ENCODE measurements at places on chromosomes 11 and 22.

GRCh38 chr22:19970479-19971275 is 29.1 kb upstream of the TXNRD2 start:
- DNase-seq, result peak; percentile 4

DNA sequence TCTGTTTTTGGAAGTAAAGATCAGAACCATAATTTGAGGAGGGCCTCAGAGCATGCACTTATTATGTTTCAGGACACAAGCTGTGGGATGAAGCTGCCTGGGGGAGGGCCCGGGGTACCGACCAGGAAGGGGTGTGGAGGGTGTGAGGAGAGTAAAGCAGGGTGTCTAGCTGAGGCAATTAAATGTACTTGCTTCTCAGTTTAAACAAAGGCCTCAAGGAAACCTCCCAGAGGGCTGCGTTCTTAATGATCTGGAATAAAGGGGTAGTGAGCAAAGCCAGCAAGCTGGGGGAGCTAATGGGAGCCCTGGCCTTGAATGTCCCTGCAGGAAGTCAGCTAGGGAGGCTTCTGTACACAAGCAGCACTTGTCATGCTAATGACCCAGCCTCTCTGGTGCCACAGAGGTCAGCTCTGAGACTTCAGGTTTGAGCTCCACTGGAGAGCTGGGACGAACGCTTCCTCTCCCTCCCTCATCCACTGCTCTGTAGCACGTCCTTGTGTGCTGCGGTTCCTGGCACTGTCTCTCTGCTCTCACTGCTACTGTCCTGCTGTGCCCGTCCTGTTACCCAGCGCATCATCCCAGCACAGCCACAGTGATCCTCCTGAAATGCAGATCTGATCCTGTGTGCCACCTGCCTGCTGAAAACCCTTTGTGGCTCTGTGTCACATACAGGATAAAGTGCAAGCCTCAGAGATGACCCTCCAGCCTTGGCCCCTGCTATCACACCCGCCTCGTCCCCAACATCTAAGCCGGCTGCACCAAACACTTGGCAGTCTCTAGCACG is 159.7 kb downstream of the DBX1 start:
- no peak for DNase-seq

DNA sequence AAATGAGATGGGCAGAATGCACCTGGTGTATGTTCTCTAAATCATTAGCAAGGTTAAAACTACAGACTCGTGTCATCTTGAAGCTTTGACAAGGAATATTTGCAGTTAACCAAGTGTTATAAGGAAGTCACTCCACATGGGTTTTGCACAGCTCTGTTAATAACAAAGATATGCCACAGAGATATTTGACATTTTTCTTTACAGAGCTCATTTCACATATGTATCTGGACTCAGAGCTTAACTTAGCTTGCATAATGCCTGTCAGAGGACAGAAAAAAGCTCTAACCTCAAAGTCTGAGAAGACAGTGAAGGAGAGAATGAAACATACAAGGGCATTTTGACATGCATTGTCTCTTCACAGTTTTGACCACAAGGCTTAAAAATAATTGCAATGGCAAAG is 105.5 kb downstream of the C11orf87 start:
- no peak for DNase-seq

DNA sequence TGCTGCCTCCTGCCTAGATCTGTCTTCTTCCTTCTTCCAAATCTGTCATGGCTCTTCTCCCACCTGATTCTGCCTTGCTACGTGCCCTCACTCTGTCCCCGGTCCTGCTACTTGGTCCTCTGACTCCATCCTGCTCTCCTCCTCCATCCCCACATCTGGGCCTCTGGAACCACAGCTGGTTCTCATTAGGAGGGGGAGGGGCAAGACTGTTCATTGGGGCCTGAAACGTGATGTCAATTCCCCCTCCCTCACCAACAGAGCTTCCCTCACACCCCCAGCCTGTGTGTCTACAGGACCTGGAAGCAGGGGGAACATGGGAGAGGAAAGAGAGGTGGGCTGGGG is 9.1 kb downstream of the DCHS1 start:
- DNase-seq, result no peak

DNA sequence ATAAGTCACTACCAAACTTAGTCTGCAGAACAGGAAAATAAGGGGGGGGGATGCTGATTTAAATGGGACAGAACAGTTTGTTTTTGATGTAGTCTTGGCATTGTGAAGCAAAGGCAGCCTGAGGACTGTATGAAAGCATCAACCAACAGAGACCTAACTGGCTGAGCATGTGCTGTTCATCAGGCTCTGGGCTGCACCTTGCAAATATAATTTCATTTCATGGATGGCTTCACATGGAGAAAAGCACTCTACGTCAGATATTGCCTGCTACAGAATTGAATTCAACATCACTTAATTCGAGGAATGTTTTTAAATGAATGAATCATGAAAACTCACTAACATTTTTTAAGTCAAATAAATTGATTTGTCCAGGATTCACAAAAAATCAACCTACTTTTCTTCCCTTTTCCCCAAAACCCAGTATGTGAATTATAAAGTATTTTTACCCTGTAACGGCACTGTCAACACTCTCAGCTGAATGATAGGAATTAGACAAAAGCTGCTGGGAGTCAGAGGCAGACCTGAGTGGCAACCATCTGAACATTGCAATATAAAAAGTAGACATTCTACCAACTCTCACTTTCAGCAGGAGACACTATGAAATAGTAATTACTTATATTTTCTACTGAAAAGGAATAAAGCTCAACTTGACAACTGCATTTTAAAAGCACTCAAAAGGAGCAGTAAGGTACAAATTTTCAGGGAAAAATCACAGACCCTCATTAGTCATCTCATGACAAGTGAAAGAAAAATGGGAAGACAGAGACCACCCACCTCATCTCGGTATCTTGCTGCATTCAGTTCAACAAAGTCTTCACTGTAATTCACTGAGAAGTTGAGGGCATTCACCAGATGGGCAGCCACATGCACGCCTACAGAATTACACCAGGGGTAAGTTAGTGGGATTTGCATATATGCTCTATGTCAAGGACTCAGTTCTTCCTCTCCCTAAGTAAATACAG is 47.5 kb downstream of the NOX4 start:
- DNase-seq, result no peak

- no peak for DNase-seq
Measured at GRCh38 chr22:33605221-33605620, 315.1 kb downstream of the LARGE1 start.

DNA sequence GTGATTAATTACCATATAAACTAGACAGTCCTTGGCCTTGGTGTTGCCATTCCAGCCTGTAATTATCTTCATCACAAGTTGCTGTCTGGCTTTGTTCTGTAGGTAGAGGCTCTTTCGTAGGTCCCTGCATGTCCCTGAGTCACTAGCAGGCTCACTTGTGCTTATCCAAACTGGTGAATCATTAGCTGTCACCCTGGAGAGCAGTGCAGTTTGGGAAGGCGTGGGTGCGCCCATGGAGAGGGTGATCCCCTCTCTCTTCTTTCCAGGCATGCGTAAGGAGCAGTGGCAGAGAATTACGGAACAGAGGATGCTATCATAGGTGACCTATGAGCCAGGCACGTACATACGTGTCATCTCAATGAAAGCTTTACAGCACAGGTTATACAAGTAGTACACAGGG is 11.0 kb upstream of the EHF start:
- DNase-seq, result peak; percentile 40

DNA sequence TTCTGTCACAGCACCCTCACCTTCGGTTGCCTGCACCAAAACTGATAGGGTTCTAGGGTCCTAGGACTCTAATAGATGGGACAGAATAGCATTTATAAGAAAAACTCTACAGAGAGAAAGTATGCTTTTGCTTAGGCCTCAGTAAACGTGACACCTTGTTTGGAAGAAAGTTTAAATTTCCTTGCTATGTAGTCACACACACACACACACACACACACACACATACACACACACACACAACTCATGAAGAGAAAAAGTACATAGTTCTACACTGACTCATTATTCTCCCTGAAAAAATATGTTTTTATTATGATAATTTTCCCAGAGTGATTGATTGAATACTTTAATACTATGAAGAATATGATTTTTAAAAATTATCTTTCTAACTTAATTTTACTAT is 220.8 kb upstream of the SNX19 start:
- DNase-seq, result no peak

- no peak for DNase-seq
Measured at GRCh38 chr11:66317322-66317722, 478 bp upstream of the CD248 start.

- no peak for DNase-seq
Measured at GRCh38 chr11:58617976-58618557, 4.4 kb upstream of the CNTF start.

DNA sequence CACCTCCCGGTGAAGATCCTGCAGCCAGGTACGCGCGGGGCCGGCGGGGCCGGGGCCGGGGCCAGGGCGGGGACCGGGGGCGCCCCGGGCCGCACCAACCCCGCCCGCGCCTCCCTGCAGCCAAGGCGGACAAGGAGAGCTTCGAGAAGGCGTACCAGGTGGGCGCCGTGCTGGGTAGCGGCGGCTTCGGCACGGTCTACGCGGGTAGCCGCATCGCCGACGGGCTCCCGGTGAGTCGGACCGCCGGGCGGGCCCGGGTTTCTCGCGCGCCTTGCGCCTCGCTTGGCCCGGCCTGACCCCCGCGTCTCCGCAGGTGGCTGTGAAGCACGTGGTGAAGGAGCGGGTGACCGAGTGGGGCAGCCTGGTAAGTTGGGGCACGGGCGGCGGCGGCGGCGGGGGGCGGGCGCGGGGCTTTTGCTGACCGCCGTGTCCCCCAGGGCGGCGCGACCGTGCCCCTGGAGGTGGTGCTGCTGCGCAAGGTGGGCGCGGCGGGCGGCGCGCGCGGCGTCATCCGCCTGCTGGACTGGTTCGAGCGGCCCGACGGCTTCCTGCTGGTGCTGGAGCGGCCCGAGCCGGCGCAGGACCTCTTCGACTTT is 531 bp downstream of the PIM3 start:
- DNase-seq, result no peak

DNA sequence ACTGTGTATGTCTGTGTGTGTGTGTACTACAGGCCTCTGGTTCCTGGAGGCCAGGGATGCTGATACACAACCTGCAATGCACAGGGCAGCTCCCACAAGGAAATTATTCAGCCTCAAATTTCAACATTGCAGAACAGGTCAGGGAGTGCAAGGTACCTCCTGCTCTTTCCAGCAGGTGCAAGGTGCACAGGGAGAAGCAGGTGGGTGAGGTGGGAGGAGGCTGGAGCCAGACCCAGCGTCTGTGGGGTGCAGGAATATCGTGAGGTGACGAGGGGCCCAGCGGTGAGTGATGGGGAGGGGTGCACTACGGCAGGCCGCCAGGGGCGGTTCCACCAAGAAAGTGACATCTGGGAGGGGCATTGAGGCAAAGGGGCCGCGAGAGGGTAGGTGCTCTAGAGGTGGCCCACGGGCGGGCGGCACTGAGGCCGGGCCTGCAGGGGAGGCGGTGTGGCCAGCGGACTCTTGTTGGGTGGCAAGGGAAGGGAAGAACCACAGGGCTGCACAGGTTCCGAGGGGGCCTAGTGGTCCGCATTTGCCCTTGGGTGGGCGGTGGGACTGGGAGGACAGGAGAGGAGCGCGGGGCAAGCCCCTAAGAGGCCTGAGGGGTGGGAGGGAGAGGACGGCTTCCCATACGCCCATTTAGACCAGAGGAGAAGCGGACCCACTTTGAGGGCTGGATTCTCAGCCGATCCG is 21.6 kb downstream of the DGCR6L start:
- no peak for DNase-seq

GRCh38 chr11:58654908-58655296 is 32.4 kb downstream of the CNTF start:
- DNase-seq, result no peak

- DNase-seq, result no peak
Measured at GRCh38 chr11:83235825-83236224, 42.3 kb downstream of the ANKRD42 start.

DNA sequence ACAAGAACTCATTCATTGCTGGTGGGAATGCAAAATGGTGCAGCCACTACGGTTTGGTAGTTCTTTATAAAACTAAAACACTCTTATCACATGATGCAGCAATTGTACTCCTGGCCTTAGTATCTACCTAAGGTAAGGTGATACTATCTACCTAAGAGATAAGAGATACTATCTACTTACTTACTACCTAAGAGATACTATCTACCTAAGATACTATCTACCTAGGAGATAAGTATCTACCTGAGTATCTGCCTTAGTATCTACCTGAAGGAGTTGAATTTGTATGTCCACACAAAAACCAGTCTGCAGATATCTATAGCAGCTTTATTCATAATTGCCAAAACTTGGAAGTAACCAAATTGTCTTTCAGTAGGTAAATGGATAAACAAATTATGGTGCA is 29.0 kb upstream of the SMCO4 start:
- no peak for DNase-seq

- no peak for DNase-seq
Measured at GRCh38 chr11:8715501-8715900, 32.9 kb downstream of the RPL27A start.

DNA sequence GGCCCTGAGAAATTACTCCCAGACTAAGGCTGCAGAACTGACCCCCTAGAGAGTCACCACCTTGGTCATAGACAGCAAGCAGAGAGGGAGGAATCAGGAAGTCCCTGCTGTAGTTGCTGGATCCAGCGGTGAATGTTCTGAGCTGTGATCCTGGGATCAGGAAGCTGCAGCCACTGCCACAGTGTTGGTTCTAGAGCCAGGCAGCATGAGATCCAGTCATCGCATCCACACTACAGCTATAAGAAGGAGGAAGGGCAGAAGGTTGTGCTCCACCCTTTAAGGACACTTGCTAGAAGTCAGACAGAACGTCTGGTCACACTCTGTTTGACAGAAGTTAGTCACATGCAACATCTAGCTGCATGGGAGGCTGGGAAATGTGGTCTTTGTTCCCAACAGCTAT is 104.7 kb upstream of the OR4B1 start:
- DNase-seq, result peak; percentile 29

DNA sequence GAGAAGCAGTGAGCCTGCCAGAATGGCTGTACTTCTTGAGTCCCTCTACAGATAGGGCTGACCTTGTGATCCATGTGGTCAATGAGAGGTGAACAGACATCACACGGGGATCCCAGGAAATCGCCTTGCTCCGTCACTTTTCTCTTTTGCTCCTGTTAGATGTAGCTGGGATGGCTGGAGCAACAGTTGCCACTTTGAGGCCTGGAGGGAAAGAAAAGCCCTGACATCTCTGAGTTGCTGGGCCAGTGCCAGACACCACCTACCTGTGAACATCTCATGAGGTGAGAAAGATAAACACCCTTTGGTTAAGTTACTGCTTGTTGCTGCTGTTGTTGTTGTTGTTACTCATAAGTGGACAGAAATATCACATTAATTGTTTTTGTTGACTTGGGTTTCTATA is 840.3 kb downstream of the TBC1D22A start:
- no peak for DNase-seq

Measured in kidney glomerular epithelial cell (primary cell).